ENCODE measurements at places on chromosomes 5 and 9. TPM values are rescaled to one million over a fixed set of nuclear protein-coding genes. Genes with fewer than 3 reads are reported as not detected.

DNA sequence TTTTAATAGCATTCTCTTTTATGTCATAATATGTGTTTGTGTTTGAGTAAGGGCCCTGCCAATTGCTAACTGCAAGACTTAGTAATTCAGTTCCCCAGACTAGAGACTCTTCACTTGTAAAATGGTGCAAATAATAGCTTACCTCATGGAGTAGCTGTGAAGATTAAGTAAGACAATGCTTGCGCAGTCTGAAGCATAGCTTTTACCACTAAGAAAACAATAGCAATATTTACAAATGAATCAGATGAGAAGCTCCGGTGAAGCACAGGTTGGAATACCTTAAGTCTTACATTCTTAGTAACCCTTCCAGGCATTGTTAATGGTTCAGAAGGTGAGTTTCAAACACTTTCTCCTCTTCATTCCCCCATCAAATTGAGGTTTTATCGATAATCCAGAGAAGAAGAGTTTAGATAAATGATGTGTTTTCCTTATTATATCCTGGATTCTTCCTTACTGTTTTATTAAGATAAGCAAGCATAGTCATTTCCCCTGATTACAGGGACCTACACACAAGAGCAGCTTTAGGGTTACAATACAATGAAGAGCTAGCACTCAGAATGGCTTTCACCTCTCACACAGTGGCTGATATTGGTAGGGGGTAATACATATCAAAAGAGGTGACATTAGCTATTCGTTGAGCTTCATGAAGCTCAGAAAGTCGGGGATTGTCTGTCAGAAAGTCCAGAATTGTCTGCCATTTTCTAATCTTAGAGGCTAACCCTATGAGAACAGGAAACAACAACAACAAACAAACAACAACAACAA is 96.4 kb upstream of the EDIL3 start:
- no peak for DNase-seq

DNA sequence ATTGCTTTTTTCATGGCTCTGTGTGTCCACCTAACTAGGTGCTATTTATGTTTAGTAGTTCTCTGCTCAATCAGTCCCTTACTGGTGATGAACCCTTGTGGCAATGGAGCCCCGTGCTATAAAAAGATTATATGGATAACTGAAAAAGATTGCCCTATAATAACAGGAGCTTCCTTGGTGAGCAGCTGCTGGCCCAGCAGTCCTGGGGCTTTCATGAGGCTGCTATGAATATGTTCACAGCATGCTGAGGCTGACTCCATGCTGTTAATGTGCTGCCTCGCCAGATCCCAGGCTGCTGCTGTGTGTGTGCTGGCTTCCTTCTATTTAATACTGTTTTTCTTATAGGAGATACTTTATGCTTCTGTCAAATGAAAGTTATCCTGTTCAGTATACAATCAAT is 357.5 kb downstream of the TAF11L14 start:
- no peak for DNase-seq

Gene AGXT2
- not detected for polyA plus RNA-seq

DNA sequence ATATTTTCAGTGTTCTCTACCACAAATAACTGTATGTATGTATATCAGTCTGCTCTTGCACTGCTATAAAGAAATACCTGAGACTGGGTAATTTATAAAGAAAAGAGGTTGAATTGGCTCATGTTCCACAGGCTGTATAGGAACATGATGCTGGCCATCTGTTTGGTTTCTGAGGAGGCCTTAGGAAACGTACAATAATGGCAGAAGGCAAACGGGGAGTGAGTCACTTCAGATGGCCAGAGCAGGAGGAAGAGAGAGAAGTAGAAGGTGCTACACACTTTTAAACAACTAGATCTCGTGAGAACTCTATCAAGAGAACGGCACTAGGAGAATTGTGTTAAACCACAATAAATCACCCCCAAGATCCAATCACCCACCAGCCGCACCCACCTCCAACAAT is 121.7 kb downstream of the ADAMTS6 start:
- no peak for DNase-seq

DNA sequence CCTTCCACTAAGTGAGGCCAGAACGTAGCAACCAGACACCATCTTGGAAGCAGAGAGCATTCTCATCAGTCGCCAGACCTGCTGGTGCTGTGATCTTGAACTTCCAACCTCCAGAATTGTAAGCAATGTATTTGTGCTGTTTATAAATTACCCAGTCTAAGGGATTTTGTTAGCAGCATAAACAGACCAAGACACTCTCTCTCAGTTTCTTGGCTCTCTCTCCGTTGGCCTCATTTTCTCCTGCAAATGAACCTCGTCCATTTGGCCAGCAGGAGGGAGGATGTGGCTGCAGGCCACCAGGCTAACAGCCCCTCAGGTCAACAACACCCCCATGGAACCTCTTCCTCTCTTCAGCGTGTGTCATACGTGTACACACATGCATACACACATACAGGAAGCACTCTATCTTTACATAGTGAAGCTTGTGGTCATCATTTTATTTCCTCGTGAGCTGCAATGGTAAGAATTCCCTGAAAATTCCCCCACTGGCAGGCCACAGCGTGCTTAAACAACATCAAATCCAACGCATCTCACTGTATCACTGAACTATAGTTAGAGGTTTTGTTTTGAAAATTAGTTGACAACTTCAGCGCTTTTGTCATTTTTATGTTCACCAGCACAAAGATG is 62.8 kb upstream of the PPP1R26 start:
- no peak for DNase-seq

DNA sequence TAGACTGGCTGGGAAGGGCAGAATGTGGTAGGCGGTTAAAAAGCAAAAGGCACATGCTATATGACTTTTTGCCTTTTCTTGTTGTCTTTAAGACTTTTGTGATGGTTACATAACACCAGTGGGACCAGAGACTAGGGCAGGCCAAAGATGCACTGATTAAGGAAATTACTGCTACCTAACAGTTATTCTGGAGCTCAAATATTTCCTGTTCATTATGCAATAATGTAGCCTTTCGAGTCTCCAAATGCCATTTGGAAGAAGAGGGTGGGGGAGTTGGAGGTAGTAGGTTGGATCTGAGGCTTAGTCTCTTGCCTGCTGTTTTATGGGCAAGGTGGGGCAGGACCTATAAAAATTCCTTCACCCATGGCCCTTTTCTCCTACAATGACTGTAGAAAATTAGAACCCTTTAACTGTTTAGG is 51.7 kb downstream of the SH3GL2 start:
- no peak for DNase-seq

DNA sequence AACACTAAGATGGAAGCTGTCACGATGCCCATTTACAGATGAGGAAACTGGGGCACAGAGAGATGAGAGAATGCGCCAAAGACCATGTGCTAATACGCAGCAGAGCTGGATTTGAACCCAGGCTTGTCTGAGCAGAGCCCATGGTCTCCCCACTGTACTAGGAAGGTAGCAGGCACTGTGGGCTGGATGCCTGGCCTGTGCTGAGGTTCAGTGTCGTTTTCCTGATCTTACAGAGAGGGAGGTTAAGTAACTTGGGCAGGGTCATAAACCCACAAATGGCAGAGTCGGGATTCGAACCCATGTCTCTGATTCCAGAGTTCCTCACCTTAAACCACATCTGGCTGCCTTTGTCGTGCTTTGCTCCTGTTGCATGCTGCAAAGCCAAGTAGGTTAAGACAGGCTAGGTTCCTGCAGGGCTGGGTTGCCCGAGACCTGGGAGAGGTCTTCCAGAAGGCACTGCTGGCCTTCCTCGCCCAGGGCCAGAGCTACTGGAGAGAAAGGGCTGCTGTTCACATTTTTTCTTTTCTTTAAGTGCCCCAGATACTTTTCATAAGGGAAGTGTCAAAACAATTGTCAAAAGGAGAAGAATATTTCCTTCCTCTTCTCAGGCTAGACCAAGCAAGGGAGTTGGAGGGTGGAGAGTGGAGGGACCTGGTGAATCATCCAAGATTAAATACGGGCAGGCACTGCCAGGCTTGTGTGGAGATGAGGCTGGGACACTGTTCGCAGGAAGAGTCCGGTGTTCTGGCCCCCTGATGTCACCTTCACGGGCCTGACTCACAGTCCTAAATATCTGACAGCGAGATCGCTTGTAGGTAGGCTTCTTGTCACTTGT is 3.2 kb downstream of the NEK6 start:
- no peak for DNase-seq

Gene LYRM7
- polyA plus RNA-seq: 28.5 TPM

All from psoas muscle (tissue), 8 donors.